Stimulated activated CD8-positive, alpha-beta memory T cell treated with anti-CD3 and anti-CD28 coated beads, Interleukin-7, amount 100 ng/mL, for 24 hours (primary cell): ENCODE measurements at places on chromosomes 5 and 9.

GRCh38 chr5:175491223-175491622 is 12.9 kb downstream of the SFXN1 start:
- DNase-seq = no peak

GRCh38 chr9:98108531-98109031 is 10.4 kb downstream of the TRIM14 start:
- no peak for DNase-seq

- no peak for DNase-seq
Measured at GRCh38 chr5:173515526-173515925, 100.9 kb downstream of the BOD1 start.

DNA sequence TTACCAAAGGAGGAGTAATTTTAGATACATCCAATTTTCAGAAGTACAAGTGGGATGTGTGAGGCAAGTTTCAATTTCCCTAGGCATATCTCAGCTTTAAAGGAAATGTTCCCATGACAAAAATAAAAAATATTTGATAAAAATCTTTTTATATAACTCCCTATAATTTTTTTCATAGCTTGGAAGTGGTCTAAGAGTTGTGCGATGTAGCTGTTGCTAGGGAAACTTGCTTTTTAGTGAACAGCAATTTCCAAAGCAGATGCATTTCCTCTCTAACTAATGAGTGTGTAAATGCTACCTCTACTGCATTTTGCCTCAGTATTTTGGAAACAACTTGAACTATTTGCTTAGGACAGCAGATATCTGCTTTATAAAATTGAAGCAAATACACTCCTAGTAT is 39.6 kb downstream of the MACIR start:
- DNase-seq = no peak

- no peak for DNase-seq
Measured at GRCh38 chr5:77937015-77937908, 161.1 kb upstream of the TBCA start.

- DNase-seq = no peak
Measured at GRCh38 chr9:14323083-14323971, 9.4 kb upstream of the NFIB start.

DNA sequence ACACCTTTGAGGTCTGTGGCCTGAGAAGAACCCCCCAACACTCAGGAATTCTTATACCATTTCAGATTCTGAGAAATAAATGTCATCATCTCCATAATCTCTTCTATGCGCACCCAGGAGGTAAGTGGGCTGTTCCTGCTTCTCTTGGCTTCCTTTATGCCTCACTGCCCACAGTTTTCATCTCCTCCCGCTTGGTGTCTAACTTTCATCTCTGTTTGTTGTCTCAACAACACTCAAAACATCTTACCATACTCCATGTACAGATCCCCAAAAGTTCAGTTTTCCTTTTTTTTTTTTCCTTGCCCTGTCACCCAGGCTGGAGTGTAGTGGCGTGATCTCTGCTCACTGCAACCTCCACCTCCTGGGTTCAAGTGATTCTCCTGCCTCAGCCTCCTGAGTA is 170.2 kb upstream of the FREM1 start:
- no peak for DNase-seq

DNA sequence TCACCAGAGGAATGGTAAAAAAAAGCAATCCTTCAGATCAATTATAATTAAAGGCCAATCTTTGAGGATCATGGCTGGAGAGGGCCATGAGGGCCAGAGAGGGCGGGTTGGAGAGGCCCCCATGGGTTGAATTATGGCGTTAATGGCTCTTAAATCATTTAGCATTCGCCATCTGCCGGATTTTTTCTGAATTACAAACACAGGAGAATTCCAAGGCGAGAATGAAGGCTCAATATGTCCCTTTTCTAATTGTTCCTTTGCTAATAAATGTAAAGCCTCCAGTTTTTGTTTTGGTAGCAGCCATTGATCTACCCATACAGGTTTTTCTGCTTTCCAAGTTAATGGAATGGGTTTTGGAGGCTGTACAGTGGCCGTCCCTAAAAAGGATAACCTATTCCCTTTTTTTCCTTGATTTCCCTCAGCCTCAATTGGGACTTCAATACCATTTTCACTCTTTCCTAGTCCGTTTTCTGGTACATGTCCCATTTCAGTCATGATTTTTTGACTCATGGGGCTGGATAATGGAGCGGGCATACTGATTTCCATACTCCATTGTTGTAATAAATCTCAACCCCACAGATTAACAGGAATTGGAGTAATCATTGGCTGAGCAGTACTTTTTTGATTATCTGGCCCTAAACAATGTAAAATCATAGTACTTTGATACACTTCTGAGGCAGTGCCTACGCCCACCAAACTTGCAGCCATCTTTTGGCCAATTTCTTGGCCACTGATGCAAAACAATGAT is 6.7 kb upstream of the TMEM141 start:
- DNase-seq = no peak

DNA sequence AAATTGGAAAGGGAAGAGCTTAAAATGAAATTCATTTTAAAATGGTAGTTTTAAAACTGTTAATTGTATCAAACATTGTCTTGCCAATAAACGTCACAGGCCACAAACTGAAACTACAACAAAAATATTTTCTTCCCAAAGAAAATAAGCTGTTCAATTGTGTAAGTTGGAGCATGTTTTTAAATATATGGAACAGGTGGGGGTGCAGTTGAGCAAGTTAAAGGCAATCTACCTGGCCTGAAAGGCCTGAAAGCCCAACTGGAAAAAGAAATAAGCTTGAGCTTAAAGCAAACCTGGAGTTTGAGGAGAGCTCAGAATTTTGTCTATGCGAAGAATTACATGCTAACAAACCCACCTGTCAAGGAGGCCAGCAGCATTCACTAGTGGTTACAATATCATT is 439.5 kb downstream of the ACTL7B start:
- no peak for DNase-seq

DNA sequence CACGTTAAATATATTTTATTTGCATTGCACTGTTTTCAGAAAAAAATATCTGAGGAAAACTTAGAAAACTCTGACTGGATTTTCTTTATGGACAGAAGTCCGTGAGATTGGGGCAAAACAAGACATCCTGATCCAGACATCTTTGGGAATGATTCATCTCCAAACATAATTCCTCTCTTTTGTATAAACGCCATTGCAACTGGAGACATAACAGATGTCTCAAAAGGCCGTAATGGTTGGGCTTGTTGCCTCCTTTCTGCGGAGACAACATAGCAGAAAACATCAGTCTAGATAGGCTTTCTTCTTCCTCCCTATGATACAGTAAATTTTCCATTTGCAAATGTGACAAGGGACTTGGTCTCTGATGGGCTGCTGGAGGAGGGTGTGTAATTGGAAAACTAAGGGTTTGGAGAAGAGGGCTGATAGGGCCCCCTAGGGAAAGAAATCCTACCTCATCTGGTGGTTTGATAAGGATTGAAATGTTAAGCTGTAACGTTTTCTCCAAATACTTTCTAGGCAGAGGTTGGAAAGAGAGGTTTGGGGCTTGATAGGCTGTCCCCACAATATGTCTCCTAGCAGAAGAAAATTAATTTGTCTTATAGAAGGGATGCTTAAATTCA is 631.5 kb upstream of the ST8SIA4 start:
- DNase-seq = no peak

DNA sequence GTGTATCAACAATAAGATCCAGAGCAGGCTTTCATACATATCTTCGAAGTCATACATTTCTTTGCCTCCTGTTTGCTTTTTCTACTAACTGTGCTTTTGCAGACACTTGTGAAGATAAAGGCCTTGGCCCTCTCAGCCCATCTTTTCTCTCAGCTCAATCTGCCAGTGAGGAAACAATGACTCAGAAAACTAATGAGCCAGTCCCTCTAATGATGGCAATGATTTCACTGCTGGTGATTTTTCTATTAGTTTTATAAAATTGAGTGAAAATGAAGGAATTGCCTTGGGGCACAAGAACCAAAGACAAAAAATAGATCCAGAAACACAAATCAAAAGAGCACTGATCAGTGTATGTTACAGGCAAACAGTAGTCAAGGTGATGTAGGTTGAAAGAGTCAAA is 167.7 kb upstream of the PPP2R2B start:
- DNase-seq = no peak

- no peak for DNase-seq
Measured at GRCh38 chr9:7284117-7284516, 515.5 kb downstream of the DMAC1 start.

DNA sequence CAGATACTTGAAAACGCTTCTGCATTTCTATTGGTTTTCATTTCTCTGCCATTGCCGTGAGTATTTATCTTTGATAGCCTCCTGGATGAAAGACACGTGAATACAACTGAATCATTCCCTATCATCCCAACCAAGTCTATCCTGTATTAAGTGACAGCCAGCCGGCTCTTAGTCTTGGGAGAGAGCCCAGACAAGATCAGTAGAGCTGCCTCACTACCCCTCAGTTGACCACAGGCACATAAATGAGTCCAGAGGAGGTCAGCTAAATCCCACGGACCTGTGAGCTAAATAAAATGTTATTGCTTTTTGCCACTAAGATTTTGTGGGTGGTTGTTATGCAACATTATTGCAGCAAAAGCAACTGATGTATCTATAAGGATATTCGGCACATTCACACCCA is 639.0 kb upstream of the ACO1 start:
- DNase-seq = no peak

DNA sequence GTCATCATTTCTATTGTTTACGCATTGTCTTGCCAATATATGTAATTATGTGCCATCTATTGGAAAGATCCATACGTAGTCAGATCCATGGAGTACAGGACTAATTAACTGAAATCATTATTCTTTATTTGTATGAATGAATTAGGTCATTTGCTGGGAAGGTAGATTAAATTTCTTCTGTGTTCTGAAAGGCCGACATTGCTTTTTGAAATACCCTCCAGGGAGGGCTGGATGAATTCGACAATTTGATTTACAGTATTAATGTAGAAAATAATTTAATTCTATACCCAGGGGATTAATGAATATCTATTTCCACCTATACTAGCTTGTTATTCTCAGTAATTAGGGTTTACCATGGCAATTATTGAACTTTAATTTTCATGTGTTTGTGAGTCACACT is 117.6 kb downstream of the CHSY3 start:
- DNase-seq = no peak

DNA sequence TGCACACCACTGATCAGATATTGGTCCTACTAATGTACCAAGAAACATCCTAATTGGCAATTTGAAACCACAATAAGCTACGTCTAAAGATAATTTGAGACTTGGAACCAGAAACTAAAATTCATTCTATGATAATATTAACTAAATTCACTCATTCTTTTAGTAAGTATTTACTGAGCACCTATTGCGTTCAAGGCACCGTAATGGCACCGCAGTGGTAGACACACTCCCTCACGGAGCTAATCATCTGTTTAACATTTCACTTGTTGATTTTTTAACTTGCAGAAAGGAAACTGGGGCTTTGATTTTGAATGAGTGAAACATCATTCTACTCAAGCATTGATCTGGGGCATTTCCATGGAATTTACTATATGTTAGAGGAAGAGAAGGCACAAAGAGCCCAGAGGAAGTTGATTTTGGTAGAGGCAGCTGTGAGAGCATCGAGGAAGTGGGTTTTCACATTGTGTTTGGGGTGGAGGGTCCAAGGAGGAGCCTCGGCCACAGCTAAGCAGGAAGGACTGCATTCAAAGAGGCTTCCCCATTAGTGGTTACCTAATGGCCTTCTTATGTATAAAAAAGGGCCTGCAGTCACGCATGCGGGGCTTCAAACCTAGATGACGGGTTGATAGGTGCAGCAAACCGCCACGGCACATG is 7.1 kb downstream of the RAPGEF1 start:
- DNase-seq = no peak

DNA sequence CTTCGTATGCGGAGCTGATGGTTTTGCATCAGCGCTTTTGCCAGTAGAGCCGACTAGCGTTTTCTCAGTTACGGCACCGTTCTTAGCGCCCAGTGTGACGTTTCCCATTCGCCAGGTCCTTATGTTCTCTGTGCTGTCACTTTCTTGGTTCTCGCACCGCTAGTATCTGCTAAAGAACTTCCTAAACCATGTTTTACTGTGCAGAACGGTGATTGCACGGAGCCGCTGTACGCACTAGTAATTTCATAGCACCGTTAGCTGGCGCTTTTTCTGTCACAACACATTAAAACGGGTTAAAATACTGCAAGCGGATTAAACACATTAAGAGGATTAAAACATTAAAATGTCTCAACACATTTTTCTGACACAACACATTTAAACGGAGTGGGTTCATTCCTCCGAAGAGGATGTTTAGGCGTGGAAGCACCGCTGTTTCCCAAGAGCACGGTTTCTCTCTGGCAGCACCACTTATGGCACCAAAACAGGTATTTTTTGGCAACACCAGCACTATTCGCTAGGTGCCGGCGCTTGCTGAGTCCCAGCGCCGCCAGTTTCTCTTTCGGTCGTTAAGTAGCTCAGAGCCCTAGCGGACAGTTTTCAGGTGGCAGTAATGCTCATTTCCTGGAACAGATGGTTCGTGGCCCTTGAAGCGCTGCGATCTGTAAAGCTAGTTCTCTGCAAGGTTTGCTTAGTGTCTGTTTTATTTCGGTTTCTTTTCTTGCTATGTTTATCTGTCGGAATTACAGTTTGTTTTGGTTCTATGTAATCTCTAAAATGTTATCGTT is 20.3 kb downstream of the ANXA2R start:
- DNase-seq = peak; percentile 51

GRCh38 chr9:89475891-89476440 is 21.9 kb downstream of the SEMA4D start:
- no peak for DNase-seq

DNA sequence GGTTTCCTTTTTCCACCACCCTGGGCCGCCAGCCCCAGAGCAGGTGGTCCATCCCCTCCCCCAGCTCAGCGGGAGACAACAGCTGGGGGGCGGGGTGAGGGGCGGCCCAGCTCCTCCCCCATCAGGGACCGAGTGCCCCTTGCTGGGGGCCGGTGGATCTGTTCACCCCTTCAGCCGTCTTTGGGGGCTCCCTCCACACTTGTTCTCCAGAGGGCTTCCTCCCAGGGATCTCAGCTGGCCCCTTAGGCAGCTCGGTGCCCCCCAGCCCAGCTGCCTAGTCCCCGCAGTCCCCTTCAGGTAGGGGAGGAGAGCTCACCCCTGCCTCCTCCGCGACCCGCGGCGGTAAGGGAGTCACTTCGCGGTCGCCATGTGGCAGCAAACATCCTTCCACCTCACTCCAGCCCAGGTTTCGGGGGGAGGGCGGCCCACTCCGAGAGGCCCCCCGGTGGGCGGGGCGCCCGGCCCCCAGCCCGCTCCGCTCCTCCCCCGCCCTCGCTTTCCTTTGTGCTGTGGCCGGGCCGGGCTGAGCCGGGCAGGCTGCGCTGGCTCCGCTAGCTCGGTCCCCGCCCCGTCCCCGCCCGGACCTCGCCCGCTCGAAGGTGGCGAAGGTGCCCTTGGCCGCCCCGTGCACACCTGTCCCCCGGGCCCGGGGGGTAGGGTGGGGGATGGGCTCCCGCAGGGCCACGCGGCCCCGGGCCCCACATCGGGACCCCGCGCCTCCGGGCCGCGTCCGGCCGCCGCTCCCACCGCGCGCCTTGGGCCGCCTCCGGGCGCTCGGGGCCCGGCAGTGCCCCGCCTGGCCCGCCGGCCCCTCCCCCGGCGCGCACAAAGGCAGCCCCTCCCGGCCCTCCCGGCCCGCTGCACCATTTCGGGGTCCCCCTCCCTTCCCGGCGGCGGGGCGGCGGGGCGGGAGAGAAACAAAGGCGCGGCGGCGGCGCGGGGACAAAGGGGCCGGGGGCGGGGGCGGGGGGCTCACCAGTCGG is 683 bp downstream of the DBN1 start:
- peak; percentile 48 for DNase-seq
